Astrocyte (in vitro differentiated cells and primary cell): ENCODE measurements at places on chromosomes 2 and 18.

GRCh38 chr2:64661741-64662169 lies 8.0 kb upstream of the SERTAD2 start:
- no peak for DNase-seq

DNA sequence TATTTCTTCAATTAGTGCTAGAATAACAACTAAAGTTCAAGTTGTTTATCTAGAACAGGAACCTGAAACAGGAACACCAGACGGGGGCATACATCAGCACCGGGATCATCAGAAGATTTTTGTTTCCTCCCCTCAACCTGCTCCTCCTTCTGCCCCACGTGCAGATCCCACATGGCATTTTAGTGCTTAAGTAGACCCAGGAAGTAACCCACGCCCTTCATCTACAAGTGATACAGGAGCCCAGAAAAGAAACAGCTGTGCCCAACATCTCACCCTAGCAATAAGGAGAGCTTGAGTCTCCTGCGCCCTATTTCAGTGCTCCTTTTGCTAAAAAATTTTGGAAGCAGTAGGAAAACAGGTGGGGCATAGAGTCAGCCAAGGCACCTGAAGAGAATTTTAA lies 5.2 kb downstream of the ZNF385B start:
- DNase-seq, result no peak

DNA sequence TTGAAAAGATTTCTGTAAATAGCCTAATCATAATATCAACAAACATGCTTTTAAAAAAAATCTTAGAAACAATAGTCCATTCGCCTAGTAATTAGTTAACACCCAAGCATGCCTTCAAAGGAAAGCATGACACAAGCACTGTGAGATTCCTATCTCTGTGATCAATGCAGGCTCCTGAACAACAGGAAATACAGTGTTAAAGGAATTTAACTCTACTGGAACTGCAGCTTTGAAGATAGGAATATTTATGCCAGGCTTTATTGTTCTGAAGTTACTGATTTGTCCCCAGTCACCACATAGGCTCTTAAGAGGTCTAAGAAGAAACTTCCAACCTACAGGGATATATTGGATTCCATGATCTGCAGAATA lies 15.4 kb upstream of the FAM124B start:
- no peak for DNase-seq

GRCh38 chr2:168607992-168608391 lies 151.9 kb downstream of the CERS6 start:
- peak; percentile 58 for DNase-seq

GRCh38 chr2:152445375-152445774 lies 110.4 kb downstream of the FMNL2 start:
- DNase-seq, result no peak

DNA sequence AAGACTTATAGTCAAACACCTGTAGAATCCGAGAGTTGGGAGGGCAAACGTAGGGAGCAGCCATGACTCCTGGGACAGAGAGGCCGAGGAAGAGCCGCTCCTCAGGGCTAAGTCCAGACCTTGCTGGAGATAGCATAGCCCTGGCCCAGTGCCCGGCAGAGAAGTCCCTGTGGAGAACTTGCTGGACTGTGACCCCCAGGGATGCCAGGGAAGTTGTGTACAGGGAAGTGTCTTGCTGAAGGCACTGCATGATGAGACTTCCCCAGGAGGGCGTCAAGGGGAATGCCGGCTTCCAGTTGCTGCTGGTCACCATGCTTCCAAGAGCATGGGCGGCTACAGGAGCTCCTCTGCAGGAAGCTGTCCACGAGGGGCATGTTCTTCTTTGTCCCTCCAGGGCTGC lies 8.6 kb upstream of the CNDP1 start:
- no peak for DNase-seq

- no peak for DNase-seq
These were observed 3.3 kb upstream of the CNDP1 start for GRCh38 chr18:74531043-74531442.

- peak; percentile 93 for DNase-seq
These were observed 175.8 kb upstream of the PIEZO2 start for GRCh38 chr18:11324956-11325882.
